Testis (tissue), 5 donors: ENCODE measurements at places on chromosomes 4 and X. TPM values are rescaled to one million over a fixed set of nuclear protein-coding genes. Genes with fewer than 3 reads are reported as not detected.
A peak's percentile ranks its signal among the peaks of the same experiment; 100 is the strongest.

GRCh38 chrX:39767446-39767845, 330.3 kb downstream of the BCOR start:
- H3K36me3 ChIP-seq, result no peaks in the 10 kb centered on the region
- no peak overlapping the region for H3K4me3 ChIP-seq
- no peaks in the 10 kb centered on the region for H3K27me3 ChIP-seq
- peaks cover 10% of the 10 kb centered on the region for H3K4me1 ChIP-seq
- DNase-seq, result no peak
- H3K27ac ChIP-seq, result no peak overlapping the region

- no peaks in the 10 kb centered on the region for H3K36me3 ChIP-seq
- no peak overlapping the region for H3K27ac ChIP-seq
- H3K27me3 ChIP-seq, result no peaks in the 10 kb centered on the region
- DNase-seq, result peak; percentile 30
Observed at GRCh38 chr4:102263024-102263787, 82.1 kb downstream of the SLC39A8 start.

DNA sequence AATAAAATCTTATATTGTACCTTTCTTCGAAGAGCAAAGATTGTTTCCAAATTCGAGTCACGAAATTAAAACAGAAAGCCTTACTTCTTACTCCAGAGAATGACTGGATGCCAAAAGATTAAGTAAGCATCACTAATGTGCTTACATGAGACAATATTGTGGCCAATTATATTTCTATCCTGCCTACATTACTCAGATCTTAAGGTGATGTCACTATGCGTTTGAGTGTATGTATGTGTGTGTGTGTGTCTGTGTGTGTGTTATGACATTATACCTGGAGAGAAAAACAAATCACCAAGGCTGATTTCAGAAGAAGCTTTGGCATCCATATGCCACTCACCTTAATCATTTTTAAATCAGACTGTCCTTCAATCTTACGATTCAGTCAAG, 556.3 kb downstream of the PPARGC1A start:
- no peaks in the 10 kb centered on the region for H3K36me3 ChIP-seq
- DNase-seq, result no peak
- H3K27ac ChIP-seq, result no peak overlapping the region
- H3K27me3 ChIP-seq, result no peaks in the 10 kb centered on the region
- no peak overlapping the region for H3K4me3 ChIP-seq

The MAGED4B gene
- polyA plus RNA-seq, result 4.3 TPM

DNA sequence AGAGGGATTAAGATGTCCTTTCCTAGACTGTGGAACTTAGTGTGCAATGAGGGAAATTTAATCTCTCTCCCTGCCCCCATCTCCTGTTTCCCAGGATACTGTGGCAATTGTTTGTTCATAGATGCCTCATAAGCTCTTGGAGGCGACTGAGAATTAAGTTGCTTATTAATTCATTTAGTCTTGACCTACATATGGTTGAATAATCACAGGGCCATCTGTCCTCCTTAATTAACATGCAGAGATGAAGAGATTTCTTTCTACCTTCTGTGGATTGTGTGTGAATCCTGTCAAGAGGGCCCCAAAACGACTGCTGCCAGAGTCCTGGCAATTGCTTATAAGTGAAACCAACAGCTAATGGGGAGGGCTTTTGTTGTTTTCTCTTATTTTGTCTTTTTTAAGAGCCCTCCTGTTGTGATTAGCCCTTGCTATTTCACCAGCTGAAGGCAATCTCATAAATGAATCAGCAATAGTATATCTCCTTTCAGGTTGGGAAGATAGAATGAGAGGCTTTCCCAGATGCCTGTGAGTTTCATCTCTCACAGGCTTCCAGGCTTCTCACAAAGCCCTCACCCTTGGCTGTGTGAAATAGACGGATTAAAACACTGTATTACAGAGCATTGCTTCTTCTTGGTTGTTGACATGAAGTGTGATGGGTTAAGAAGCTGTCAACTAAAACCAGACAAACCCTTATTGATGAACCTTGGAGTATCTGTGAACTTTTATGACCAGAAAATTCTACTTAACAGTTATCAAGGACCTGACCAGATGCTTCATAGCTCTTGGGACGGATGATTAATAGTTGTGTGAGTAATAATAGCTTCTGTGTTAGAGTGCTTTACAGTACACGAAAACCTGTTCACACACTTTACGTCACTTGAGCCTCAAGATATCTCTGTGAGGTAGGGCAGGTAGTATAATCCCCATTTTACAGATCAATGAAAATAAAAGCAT, 58.5 kb downstream of the PGRMC2 start:
- H3K36me3 ChIP-seq, result no peaks in the 10 kb centered on the region
- no peak overlapping the region for H3K27ac ChIP-seq
- DNase-seq, result no peak
- H3K4me1 ChIP-seq, result no peaks in the 10 kb centered on the region
- no peaks in the 10 kb centered on the region for H3K27me3 ChIP-seq

DNA sequence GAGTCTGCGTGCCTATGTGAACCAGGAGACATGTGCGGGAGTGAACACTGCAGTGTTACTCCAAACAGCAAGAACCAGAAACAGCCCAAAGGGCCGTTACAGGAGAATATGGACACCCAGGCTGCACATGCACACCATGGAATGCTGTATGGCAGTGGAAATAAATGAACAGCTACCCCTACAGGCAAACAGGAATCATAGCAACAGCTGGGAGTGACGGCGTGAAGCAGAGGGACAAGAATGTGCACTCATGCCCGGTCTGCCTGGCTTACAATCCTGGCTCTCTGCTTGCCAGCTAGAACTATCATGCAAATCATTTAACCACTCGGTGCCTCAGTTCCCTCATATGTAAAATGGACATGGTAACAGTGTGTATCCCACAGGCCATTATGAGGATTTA, 16.6 kb downstream of the GPKOW start:
- H3K4me1 ChIP-seq, result no peaks in the 10 kb centered on the region
- no peaks in the 10 kb centered on the region for H3K27me3 ChIP-seq
- H3K27ac ChIP-seq, result no peak overlapping the region

DNA sequence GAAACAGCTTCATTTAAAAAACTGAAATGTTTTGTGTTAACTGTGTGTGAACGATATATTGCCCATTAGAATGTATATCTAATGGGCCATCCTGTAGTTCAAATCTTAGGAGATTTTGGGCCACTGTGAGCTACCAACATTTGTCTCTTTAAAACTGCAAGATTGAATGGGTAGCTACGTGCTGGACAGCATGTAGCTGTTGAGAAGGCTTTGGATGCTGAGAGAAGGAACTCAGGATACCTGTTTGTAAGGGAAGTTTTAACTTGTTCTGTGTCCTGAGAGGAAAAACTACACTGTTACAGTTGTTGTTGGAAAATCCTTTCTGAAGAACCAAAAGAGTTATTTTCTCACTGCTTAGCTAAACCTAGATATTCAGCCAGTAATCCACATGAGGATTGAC, 45.9 kb downstream of the PDLIM5 start:
- H3K4me1 ChIP-seq, result no peaks in the 10 kb centered on the region
- no peak overlapping the region for H3K4me3 ChIP-seq
- H3K27me3 ChIP-seq, result no peaks in the 10 kb centered on the region
- H3K27ac ChIP-seq, result no peak overlapping the region
- DNase-seq, result no peak

- no peaks in the 10 kb centered on the region for H3K4me1 ChIP-seq
- DNase-seq, result no peak
- no peak overlapping the region for H3K4me3 ChIP-seq
- no peaks in the 10 kb centered on the region for H3K36me3 ChIP-seq
Observed at GRCh38 chr4:89193843-89194242, 82.5 kb downstream of the TIGD2 start.

DNA sequence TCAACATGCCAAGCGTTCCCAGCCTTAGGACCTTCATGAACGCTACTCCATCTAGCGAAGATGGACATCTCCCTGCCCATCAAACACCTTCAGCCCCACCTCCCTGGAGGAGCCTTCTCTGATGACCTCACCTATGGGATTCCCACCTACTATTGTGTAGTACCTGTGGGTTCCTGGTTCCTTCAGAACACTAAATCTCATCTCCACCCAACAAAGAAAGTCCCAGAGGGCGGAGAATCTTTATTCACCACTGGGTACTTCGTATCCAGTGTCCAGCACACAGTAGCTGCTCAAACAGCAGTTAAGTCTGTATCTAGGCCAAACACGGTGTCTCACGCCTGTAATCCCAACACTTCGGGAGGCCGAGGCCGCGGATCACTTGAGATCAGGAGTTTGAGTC, 10.1 kb downstream of the RBM47 start:
- peaks cover 6% of the 10 kb centered on the region for H3K4me1 ChIP-seq
- H3K27me3 ChIP-seq, result no peaks in the 10 kb centered on the region
- no peaks in the 10 kb centered on the region for H3K36me3 ChIP-seq
- H3K4me3 ChIP-seq, result no peak overlapping the region

DNA sequence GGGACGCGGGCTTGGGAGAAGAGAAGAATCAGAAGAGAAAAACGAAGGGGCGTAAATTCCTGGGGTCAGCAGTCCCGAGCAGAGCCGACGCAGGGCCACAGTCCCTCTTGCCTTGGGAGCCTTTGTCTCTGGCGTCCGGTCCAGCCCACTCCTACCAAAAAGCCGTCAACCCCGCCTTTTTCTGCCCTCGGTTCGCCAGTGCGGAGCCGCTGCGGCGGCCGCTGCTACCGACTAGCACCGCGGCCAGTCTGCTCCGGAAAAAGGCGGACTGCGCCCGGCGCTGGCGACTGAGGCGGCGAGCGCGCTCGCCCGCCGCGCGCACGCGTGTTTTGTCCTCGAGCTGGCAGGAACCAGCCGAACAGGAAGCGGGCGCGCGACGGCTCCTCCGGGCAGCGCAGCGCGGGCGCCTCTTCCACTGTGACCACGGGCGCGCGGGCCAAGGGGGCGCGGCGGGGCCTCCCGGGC, 502 bp downstream of the HNRNPDL start:
- peak overlapping the region; percentile 99 for H3K27ac ChIP-seq
- peaks cover 9% of the 10 kb centered on the region for H3K4me1 ChIP-seq
- DNase-seq, result no peak
- H3K36me3 ChIP-seq, result no peaks in the 10 kb centered on the region

GRCh38 chrX:9757366-9757765, 8.3 kb downstream of the GPR143 start:
- H3K36me3 ChIP-seq, result no peaks in the 10 kb centered on the region
- H3K4me3 ChIP-seq, result no peak overlapping the region
- H3K27me3 ChIP-seq, result no peaks in the 10 kb centered on the region
- H3K4me1 ChIP-seq, result no peaks in the 10 kb centered on the region
- no peak overlapping the region for H3K27ac ChIP-seq
- no peak for DNase-seq

The USP27X gene
- polyA plus RNA-seq, result 3.6 TPM

The ASB12 gene
- 0.67 TPM for polyA plus RNA-seq

The PAQR3 gene
- polyA plus RNA-seq, result 65.5 TPM

The UPF3B gene
- 6.9 TPM for polyA plus RNA-seq

GRCh38 chrX:39611468-39611867, 486.3 kb downstream of the BCOR start:
- H3K36me3 ChIP-seq, result no peaks in the 10 kb centered on the region
- H3K27me3 ChIP-seq, result no peaks in the 10 kb centered on the region
- H3K27ac ChIP-seq, result no peak overlapping the region
- no peak overlapping the region for H3K4me3 ChIP-seq
- no peaks in the 10 kb centered on the region for H3K4me1 ChIP-seq
- DNase-seq, result no peak

DNA sequence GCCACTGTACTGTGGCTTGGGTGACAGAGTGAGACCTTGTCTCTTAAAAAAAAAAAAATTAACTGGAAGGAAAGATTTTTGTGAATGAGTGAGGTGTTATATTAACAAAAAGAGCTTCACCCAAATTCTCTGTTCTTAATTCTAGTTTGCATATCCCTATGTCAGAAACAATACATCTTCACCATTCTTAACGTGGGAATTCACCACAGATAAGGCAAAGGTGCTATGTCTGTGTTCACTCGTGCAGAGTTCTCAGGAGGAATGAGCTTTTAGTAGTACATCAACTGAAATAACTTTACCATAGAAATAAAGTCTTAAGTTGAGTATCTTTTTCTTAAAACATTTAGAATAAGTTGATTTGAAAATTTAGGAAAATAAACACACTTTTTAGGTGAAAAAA, 135.1 kb downstream of the RAPGEF2 start:
- no peaks in the 10 kb centered on the region for H3K27me3 ChIP-seq
- H3K4me1 ChIP-seq, result no peaks in the 10 kb centered on the region
- H3K27ac ChIP-seq, result no peak overlapping the region
- H3K4me3 ChIP-seq, result no peak overlapping the region
- DNase-seq, result no peak
- H3K36me3 ChIP-seq, result no peaks in the 10 kb centered on the region

GRCh38 chrX:50827996-50828395, 14.0 kb upstream of the SHROOM4 start:
- no peaks in the 10 kb centered on the region for H3K27me3 ChIP-seq
- DNase-seq, result no peak
- no peak overlapping the region for H3K27ac ChIP-seq
- no peaks in the 10 kb centered on the region for H3K4me1 ChIP-seq
- H3K36me3 ChIP-seq, result no peaks in the 10 kb centered on the region

DNA sequence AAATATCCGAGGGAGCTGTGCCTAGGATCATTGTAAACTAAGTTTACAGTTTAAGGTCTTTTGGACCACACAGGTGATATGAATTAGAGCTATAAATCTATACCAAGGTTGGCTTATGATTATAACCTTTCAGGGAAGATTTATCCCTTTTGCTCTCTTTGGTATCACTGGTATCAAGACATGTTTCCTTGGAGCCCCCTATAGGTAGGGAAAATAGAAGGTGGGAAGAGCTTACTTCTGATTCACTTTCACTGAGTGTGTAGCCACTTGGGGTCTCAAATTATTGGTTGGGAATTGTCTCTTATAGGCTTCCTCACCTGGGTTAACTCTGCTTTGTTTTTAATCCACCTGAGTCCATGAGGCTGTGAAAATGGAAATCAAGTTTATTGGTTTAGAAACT, 262.1 kb upstream of the NR3C2 start:
- H3K27ac ChIP-seq, result no peak overlapping the region
- no peaks in the 10 kb centered on the region for H3K4me1 ChIP-seq
- no peaks in the 10 kb centered on the region for H3K36me3 ChIP-seq

The POF1B gene
- 0.36 TPM for polyA plus RNA-seq

DNA sequence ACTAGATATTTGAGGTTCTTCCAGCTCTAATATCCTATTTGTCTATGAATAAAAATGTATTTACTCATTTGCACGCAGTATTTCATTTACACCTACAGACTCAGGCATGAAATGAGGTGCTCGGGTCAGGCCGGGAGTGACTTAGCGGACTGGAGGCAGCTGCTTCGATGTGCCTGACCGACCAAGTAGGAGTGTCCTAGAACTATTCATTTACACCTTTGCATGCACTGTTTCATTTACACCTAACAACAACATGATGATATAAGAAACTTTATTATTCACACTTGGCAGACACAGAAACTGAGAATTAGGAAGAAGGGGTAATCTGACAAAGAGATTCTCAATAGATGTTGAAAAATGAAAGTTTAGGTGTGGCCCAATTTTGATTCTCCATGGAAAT, 28.7 kb upstream of the FAT1 start:
- H3K27ac ChIP-seq, result no peak overlapping the region
- H3K27me3 ChIP-seq, result no peaks in the 10 kb centered on the region
- no peak for DNase-seq
- H3K4me1 ChIP-seq, result no peaks in the 10 kb centered on the region

The CT45A2 gene
- polyA plus RNA-seq, result 0.37 TPM
